Stimulated activated CD8-positive, alpha-beta memory T cell treated with anti-CD3 and anti-CD28 coated beads, Interleukin-7, amount 100 ng/mL, for 48 hours (primary cell): ENCODE measurements at places on chromosomes 16 and 17.
A peak's percentile ranks its signal among the peaks of the same experiment; 100 is the strongest.

DNA sequence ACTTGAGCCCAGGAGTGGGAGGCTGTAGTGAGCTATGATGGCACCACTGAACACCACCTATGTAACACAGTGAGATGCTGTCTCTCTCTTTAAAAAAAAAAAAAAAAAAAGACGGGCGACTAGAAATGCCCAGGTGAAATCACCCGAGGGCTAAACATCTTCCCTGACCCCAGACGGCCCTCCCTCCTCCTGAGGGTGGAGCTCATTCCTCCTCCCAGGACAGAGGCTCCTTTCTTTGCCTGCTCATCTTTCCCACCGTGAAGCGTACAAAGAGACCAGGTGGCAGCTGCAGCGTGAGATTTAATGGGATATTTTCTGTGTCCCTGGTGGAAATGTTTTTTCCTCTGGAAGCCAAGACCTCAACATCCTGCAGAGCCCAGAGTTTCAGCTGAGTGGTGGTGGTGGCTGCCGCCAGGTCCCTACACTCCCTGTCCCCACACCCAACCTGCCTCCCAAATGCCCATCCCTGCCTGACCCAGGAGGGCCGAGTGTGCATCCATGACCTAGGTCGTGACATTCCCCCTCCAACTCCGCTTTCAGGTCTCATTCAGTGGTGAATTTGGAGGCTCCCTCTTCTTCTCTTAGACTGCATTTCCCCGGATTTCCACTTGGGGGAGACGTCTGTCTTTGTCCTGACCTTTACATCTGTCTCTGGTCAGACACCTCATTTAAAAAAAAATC is 14.4 kb upstream of the GPRC5B start:
- no peak for DNase-seq

GRCh38 chr17:44353672-44354331 is 8.7 kb downstream of the GRN start:
- no peak for DNase-seq

- no peak for DNase-seq
These were observed 118.3 kb downstream of the BANP start for GRCh38 chr16:88069397-88070168.

DNA sequence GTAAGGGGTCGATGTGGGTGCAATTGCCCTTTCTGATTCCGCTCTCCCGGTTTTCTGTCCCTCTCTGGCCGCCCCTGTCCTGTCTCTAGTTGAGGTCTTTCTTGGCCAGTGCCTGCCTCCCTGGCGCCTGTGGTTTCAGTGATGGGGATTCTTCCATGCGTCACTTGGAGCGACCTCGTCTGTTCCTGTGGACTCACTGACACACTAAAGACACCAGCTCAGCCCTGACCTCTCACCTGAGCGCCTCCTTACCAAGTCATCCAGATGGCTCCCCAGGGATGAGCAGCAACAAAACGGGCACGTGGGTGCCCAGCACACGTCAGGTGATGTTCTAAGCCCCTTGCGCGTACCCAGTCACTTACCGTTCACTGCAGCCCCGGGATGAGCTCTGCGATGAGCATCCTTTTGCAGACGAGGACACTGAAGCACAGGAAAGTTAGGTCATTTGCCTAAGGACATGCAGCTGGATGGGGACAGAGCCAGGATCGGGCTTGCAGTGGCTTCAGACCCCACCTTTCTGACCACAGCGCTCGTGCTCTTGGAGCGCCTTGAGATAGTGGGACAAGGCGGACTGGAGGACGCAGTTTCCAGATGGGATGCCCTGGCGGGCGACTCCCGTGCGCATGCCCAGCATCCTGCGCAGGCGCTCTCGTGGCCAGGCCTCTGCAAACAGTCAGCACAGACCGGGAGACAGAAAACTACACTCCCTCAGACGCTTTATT is 11.5 kb upstream of the LGALS3BP start:
- no peak for DNase-seq

DNA sequence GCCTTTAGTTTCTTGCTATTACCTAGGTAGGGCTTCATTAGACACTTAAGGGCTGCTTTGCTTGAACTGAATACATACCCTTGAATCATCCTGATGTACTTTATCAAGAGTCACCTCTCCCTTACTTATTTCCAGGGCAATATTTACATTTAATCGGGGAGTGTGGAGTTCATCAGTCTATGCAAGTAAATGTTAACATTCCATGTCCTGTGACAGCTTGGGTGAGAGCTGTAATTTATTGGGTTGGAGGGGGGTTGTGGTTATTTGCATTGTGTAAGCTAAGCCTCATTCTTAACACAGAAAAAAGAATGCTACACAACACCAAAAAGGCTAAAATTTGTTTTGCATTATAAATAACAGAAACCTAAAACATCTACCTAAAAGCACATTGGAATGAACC is 16.7 kb downstream of the KCNJ16 start:
- no peak for DNase-seq

DNA sequence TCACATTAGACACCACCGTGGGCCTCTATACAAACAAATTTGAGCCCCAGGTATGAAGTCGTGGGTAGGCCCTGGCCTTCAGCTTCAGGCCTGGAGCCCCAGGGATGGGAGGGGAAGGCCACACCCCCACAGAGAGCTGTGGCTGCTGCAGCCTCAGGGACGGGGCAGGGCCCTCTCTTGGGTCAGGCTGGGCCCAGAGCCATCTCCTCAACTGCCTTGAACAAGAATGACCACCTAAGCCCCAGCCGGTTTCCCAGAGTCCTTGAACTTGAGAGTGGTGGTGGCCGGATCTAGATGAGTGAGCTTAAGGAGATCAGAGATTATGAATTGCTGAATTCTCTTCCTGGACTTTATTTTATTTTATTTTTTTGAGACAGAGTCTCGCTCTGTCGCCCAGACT is 18.6 kb downstream of the SCNN1B start:
- DNase-seq = no peak

- DNase-seq = no peak
These were observed 202.0 kb downstream of the C16orf78 start for GRCh38 chr16:49575346-49576172.

DNA sequence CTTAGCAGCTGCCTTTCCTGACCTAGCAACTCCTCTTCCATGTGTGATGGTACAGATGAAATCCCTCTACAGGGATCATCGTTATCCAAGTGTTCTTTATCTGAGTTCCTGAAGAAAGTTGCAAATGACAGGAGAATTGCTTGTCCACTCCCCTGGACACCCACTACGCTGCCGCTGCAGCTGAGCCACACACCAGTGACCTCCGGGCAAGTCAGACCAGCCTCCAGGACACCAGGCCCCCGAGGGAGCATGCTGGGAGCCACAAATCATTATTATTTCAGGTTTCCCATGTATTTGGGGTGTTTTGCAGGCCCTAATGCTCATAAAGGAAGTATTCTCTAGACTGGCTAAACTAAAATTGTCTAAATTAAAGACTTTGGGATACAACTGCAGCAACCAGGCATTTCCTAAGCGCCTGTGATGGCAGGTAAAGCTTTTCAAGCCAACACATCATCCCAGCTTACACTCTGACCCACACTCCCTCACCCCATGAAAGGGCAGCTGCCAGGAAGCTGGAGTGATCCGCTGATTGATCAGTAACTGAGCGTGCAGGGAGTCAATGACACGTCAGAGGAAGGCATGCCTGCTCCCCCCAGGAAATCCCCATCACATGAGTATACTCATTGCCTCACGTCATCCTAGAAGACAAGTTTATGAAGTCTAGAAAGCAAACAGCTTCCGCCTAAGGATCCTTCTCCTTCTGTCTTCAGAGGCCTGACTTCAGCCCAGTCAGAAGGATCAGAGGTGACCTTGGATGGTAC is 14.4 kb downstream of the FA2H start:
- no peak for DNase-seq

- no peak for DNase-seq
These were observed 486.4 kb upstream of the KIF2B start for GRCh38 chr17:53336281-53336680.

GRCh38 chr16:69056421-69056820 is 49.0 kb upstream of the HAS3 start:
- no peak for DNase-seq

DNA sequence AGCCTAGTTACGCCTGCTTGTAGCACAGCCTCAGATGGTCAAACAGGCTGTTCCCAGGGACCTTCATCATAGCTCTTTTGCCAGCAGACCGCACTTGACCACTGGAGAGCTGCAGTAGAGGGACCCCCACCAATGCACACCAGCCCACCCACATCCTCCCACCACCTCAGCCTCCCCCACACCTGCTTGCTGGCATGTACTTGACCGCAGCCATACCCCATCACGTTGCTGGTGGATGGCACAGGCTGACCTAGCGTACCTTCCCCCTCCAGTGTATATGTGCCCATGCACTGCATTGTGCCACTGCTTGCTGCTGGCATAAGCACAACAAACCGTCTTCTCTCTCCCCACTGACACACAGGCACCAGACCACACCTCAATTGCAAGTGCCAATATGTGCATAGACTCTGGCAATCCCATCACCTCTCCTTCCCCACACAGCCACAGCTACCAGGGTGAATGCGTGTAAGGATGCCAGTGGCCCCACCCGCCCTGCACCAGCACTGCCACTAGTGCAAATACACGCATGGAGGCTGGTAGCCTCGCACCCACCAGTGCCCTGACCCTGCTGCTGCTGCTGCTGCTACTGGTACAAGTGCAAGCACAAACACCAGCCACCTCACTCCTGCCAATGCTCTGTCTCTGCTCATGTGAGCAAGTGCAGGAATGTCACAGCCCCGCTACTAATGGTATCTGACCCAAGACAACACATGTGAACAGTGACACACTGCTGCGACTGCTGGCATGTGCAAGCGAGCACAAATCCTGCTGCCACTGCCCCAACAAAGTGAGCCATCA is 1377.6 kb downstream of the CDH11 start:
- DNase-seq = no peak

GRCh38 chr16:86771506-86772460 is 193.4 kb downstream of the FOXL1 start:
- no peak for DNase-seq

DNA sequence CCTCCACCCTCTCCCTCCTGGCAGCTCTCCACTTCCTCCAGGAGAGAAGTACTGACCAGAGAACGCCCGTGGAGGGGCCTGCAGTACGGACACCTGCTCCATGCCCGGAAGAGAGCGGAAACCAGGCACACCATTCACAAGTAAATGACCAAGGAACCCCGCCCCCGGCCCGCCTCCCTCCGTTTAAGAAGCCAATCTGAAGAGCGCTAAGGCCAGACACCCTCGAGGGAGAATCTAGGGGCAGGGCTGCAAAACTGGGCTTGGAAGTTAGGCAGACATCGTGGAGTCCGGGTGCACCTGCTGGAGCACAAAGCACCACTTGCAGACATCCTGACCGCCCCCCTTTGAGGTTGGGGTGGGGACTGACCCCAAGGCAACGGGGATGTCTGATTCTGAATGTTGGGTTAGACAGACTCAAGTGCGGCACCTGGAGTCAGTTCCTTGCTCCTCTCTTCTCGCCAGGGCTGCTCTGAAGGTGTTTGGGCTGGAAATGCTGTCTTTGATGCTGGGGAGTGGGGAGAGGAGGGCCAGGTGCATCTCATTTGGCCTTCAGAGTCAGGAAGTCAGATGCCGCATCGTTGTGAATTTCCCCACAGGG is 964 bp upstream of the FAAP100 start:
- DNase-seq = peak; percentile 76

- DNase-seq = no peak
These were observed 38.1 kb downstream of the HYDIN start for GRCh38 chr16:71192387-71192786.
